Cardiac ventricle fibroblast (primary cell): ENCODE measurements at places on chromosomes 12 and 14. TPM values are rescaled to one million over a fixed set of nuclear protein-coding genes. Genes with fewer than 3 reads are reported as not detected.

Gene FOXA1
- not detected in 2 replicates for total RNA-seq

Gene ING4
- 39.3 TPM in 2 replicates for total RNA-seq

Gene TAS2R10
- 1.9 TPM in 1 of 2 replicates, not detected in the other for total RNA-seq

Gene TAS2R31
- 0.44 and 2.4 TPM in 2 replicates for total RNA-seq

Gene PPP1CC
- 73.4 and 87.4 TPM in 2 replicates for total RNA-seq

Gene C12orf60
- total RNA-seq, result 1.8 and 3.7 TPM in 2 replicates

Gene PLEKHG7
- total RNA-seq, result 0.06 TPM in 1 of 2 replicates, not detected in the other

Gene KRT78
- total RNA-seq, result not detected in 2 replicates

Gene OAS2
- total RNA-seq, result 8.3 and 8.4 TPM in 2 replicates

Gene SLCO1B1
- total RNA-seq, result not detected in 2 replicates

Gene HOXC12
- not detected in 2 replicates for total RNA-seq

Gene MORN3
- 0.12 and 0.15 TPM in 2 replicates for total RNA-seq

Gene STYK1
- total RNA-seq, result not detected in 2 replicates

Gene CNIH1
- 294 and 306 TPM in 2 replicates for total RNA-seq

Gene PMCH
- not detected in 2 replicates for total RNA-seq

Gene TMX1
- total RNA-seq, result 25.6 and 32.7 TPM in 2 replicates

Gene ANO6
- total RNA-seq, result 44.6 and 48.3 TPM in 2 replicates

Gene HEBP1
- total RNA-seq, result 79.5 and 85.8 TPM in 2 replicates

Gene MDM1
- total RNA-seq, result 3.2 and 3.7 TPM in 2 replicates

Gene C14orf39
- not detected in 2 replicates for total RNA-seq

Gene ERBB3
- total RNA-seq, result 0.39 TPM in 1 of 2 replicates, not detected in the other

Gene NYNRIN
- 7.6 and 9.5 TPM in 2 replicates for total RNA-seq

Gene KRT8
- 9.6 and 10.3 TPM in 2 replicates for total RNA-seq

Gene SERPINA3
- total RNA-seq, result 731 and 793 TPM in 2 replicates

Gene TMEM132D
- not detected in 2 replicates for total RNA-seq

Gene SLC2A14
- not detected in 2 replicates for total RNA-seq

Gene MYH6
- not detected in 2 replicates for total RNA-seq

Gene PLCZ1
- not detected in 2 replicates for total RNA-seq
